ENCODE measurements at places on chromosomes 12 and 14.

- DNase-seq = no peak
Measured at GRCh38 chr12:132489078-132489601, 811 bp upstream of the FBRSL1 start.

DNA sequence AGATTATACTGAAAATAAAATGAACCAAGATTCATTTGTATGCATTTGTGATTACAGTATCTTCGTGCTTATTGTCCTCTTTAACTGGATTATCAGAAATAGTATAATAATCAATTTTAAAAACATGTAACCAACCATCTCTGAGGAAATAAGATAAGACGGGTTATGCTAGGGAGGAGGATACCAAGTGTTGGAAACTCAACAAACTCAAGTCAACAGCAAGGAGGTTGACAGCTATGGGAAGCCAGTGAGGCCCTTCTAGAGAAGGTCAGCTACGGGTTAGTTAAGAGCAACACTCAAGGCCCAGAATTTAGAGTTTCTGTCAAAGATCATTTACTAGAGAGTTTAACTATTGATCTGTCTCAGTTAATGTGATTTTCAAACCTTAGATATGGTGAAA is 137.2 kb downstream of the PDZRN4 start:
- DNase-seq = no peak

DNA sequence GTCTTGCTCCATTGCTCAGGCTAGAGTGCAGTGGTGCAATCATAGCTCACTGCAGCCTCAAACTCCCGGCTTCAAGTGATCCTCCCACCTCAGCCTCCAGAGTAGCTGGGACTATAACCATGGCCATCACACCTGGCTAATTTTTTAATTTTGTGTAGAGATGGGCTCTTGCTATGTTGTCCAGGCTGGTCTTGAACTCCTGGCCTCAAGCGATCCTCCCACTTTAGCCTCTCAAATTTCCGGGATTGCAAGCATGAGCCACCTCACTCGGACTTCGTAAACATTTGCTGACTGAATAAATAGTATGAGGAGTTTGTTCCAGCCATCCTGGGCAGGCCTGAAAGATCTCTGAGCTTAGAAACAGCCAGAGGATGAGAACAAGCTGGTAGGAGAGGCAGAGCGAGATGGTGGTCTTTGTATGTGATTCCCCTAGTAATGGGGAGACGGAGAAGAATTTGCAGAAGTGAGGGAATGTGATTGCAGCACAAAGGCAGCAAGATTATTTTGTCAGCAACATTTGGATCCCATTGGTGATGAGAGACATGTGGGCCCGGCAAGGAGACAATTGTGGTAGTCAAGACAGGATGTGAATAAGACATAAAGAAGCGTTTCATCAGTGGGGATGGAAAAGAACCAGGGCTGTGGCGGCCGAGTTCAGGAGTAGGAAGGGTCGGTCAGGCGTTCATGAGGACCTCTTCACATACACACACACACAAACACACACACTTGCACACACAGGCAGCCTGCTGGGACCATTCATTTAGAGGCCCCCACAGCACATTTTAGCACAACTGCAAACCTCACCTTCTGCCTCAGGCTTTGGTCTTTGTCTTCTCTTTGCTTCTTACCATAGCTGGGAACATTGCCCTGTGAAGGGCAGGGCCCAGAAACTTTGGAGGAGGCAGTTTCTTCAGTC is 155.5 kb downstream of the ZFP36L1 start:
- no peak for DNase-seq

DNA sequence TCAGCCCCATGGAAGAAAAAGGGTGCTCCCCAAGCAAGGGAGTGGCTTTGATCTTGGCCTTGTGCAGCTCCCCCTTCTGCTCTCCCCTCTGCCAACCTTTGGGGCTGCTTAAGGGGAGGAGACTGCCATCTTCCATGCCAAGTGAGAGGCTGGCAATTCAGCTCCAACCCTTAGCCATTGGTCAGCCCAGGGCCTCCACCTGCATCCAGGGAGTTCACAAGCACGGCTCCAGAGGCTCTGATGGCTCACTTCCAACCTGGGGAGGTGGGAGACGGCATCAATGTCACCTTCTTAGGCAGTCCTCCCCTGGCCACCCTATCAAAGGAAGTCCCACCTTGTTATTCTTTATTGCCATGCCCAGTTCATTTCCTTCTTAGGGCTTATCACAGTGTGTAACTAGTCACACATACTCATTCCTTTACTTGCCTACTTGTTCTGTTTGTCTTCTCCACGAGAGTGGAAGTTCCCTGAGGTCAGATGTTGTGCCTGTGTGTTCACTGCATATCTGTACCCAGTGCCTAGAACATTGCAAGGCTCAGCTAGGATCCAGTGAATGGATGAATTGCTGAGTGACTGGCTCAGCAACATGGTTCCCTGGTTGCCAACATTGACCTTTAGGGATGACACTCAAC is 5.0 kb downstream of the HDAC7 start:
- DNase-seq = no peak

- no peak for DNase-seq
Measured at GRCh38 chr12:19988948-19989347, 379.4 kb upstream of the PDE3A start.

DNA sequence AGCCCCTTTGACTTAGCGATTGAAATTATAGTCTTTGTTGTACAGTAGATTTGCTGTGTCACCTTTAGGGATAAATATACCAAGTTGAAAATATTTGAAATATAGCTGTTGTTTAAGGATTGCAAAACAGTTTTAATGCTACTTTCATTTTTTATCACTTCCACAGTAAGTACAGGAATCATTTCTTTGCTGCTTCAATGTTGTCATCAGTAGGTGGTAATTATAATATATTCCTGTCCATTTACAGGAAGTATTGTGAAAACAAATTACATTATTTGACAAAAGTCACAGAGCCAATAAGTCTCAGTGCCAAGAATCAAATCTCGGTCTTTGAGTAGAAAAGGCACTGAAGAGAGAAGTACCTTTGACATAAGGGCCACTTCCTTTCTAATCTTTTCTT is 342.6 kb upstream of the RGS6 start:
- DNase-seq = no peak

- DNase-seq = no peak
Measured at GRCh38 chr12:92049403-92049802, 96.2 kb downstream of the BTG1 start.

DNA sequence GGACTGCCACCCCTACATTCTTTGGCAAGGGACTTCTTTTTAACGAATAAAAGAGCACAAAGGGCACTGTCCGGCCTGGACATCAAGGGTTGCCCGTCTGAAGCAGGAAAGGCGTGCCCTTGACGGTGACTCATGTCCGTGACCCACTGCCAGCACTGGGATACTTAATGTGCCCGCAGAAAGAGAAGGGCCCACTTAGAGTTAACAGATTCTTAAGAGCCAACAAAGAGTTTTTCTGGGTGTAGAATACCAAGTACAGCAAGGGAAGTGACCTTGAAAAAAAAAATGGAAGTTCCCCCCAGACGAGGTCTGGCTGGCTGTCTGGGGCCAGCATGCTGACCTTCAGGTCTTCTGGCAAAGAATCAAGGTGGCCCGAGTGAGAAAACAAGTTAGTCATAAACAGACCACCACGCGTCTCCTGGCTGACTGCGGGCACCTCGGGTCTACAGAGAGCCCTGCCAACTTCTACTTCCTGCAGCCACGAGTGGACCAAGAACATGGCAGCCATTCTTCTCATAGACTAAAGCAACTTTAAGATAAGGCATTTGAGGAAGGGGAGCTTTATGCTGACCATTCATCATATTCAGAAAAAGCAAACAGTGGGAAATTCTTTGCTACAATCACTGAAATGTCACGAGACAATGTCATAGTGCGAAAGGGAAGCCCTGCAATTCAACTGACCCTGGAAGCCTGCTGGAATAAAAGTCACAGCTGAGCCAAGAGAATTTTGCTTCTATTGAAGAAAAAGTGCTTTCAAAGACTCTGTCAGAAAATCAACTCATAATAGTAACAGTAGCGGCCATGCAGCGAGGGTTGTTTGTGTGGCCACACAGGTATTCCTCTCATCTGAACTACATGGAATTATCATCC is 10.5 kb upstream of the SELPLG start:
- DNase-seq = peak; percentile 55

All from frontal cortex (tissue), 4 donors.